ENCODE measurements at places on chromosomes 16 and 17.

DNA sequence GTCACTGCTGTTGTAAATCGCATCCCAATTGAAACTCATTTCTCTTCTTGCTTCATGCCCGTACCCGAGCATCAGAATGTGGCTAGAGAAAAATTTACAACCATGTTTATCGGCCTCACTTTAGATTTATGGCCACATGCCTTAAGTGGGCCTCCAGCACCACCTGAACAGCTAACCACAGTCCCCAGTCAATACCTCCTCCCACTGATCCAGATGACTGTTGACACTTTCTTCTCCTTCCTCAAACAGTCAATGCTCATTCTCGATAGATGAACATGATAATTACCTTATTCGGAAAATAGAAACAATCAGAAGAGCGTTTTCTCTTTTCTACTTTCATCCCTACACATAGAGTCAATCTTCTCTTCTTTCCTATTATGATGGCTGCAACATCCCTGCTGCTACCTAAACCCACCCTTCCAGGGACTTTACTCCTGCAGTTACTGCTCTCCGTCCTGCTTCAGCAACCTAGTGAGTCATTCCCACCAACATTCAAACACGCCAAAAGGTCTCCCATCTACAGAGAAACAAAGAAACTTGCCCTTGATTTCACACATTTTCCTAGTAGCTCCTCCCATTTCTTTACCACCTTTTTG, 416.3 kb upstream of the MAF start:
- no peak for DNase-seq

GRCh38 chr16:50259334-50260205, 6.8 kb upstream of the ADCY7 start:
- DNase-seq: no peak

GRCh38 chr17:72754513-72754912, 338.0 kb downstream of the SLC39A11 start:
- DNase-seq: no peak

- no peak for DNase-seq
These were observed 659.2 kb upstream of the SOX9 start for GRCh38 chr17:71461498-71462169.

DNA sequence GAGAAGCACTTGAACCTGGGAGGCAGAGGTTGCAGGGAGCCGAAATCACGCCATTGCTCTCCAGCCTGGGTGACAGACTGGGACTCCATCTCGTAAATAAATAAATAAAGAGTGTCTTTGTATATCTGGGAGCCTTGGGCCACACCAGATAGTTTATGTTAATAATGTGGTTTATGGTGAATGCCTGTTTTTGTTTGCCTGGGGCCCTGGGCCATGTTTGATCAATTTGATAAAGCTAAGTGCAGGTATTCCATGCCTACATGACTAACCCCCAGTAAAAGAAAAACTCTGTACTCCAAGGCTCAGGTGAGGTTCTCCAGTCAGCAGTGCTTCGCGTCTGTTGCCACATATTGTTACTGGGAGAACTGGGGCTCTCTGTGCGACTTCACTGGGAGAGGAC, 15.1 kb downstream of the SCIMP start:
- DNase-seq: no peak

DNA sequence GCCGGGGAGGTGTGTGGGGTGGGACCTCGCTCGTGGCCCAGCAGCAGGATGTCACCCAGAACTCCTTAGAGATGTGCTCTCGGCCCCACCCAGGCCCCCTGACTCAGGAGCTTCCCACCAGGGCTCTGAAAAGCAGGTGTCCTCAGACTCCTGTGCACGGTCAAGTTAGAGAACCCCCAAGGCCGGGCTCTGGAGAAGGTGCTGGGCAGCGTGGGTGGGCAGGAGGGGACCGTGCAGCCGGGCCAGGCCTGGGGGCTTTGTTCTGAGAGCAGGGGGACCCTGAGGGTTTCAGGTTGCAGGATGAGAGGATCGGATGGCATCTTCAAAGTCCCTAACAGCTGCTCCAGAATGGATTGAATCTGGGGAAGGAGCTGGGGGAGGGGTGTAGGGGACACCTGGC, 164.4 kb upstream of the CIBAR2 start:
- no peak for DNase-seq

GRCh38 chr17:49899191-49899485, 51.3 kb upstream of the TAC4 start:
- no peak for DNase-seq

DNA sequence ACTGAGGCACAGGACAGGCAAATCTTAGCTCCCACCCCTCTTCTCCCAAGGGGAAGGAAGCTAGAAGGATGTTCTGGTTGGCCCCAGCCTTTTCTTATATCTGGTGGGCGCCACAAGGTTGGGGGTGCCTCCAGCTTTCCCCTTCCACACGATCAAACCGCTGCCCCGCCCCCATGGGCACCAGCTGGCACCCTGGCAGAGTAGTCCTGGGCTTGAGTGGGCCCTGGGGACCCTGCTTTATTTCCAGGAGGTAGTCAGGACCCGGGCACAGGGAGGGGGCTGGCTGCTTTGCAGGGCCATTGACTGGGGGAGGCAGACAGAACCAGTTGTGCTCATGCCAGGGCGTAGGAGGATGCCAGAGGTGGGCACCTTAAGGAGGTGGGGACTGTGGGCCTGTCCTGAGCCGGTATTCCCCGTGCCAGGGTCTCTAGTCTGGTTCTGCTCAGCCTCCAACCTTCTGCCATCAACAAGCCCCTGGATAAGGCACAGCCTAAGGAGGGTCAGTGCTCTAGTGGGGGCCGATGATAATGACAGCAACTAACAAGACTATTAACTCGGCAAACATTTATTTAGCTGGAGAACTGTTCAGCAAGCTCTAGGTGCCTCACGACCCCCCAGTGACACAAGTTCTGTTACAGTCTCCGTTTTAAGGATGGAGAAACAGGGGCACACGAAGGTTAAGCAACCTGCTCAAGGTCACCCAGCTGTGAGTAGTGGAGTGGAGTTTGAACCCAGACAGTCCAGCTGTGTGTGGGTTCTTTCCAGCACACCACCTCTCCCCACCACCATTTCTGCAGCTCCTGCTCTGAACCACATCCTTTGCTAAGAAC, 7.6 kb upstream of the PPP1R1B start:
- DNase-seq: no peak

DNA sequence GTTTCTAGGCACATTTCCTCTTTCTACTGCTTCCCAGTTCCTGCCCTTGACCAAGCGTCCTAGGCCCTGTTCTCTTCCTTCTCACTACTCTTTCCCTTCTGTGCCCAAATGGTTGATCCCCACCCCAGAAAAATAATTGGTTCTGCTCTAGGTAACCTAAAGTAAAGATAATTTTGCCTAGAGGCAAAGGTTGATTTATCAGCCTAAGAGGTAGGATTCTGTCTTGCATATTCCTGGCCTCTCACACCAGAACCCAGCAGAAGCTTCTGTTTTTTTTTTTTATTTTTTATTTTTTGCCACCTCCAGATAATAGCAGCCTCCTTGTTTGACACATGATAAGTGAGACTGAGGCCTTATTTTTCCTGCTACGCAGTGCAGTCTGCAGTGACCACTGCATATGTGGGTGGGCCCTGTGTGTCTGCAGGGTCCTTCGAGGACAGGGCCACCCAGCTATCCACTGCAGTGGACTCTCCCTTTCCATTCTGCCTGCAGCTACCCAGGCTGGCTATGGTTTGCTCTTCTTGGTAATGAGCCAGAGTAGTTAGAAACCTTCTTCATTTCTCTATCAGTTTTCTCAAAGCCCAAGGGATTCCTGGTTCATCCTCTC, 701 bp downstream of the PIPOX start:
- no peak for DNase-seq

DNA sequence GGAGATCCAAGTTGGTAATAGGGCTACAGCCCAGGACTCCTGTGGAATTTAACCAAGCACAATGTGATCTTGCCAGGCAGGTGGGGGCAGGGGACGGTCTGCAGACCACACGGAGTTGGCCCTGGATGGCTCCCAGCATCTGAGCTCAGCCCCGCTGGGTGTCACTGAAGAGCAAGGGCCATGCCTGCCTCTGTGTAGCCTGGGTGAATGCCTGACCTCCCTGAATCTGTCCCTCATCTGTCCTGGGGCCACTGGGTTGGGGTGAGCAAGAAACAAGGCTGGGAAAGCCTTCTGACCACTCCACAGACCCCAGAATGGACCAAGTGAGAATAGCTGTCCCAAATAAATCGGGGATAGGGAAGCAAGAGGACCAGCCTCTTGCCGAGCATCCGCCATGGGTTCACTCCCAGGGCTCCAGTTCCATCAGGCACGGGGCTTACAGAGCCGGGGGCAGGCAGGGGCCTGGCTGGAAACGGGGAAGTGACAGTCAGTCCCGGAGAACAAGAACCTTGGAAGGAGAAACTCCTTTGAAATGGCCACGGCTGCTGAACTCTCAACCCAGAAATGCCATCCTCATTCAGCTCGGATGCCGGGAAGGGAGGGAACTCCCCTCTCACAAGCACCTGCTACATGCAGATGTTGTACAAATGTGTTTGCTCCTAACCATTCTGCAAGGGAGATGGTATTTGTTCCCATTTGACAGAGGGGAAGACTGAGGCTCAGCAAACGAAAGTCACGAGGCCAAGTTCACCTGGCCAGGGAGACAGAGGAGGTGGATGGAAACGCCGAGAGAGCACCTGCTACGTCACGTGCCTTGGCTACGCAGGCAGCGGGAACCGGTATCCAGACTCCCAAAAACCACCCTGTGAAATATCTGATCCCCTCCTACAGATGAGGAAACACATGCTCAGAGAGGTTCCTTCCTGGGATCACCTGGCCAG, 50.0 kb downstream of the RMI2 start:
- DNase-seq: no peak

- DNase-seq: peak; percentile 23
These were observed 59.6 kb downstream of the MAP2K6 start for GRCh38 chr17:69473841-69474831.

DNA sequence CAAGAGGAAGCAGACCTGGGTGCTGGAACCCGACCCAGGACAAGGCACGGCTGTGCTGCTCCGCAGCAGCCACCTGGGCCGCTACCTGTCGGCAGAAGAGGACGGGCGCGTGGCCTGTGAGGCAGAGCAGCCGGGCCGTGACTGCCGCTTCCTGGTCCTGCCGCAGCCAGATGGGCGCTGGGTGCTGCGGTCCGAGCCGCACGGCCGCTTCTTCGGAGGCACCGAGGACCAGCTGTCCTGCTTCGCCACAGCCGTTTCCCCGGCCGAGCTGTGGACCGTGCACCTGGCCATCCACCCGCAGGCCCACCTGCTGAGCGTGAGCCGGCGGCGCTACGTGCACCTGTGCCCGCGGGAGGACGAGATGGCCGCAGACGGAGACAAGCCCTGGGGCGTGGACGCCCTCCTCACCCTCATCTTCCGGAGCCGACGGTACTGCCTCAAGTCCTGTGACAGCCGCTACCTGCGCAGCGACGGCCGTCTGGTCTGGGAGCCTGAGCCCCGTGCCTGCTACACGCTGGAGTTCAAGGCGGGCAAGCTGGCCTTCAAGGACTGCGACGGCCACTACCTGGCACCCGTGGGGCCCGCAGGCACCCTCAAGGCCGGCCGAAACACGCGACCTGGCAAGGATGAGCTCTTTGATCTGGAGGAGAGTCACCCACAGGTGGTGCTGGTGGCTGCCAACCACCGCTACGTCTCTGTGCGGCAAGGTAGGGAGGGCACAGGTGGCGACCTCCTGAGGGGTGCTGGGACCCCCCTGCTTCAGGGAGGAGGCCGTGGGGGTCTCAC, 667 bp downstream of the FSCN2 start:
- DNase-seq: no peak

DNA sequence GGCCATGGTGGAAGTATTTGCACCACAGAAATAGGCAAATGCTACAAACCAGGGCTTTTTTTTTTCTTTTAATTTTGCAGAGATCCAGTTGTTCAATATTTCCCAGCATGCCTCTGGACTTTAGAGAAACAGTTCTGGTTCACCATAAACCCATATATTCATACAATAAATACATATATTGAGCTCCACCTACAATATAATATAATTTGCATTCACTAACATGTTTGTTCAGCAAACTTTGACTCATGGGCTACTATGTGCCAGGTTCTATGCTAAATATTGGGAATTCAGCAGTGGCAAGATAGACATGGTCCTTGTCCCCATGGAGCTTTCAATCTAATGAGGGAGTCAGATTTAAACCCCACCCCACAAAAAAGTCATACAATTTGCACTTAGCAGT, 3.2 kb downstream of the TMEM114 start:
- no peak for DNase-seq

DNA sequence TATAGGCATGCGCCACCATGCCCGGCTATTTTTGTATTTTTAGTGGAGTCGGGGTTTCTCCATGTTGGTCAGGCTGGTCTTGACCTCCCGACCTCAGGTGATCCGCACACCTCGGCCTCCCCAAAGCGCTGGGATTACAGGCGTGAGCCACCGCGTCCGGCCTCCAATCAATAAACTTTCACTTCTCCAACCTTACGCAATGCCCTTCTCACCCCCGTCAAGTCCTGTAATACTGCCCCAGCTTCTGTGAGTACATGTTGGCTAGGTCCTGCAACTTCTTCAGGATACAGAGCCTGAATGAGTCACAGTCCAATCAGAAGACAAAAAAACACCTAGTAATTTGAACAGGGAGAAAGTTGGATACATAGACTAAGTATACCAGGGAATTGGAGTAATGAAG, 47.1 kb upstream of the PHOSPHO1 start:
- no peak for DNase-seq

DNA sequence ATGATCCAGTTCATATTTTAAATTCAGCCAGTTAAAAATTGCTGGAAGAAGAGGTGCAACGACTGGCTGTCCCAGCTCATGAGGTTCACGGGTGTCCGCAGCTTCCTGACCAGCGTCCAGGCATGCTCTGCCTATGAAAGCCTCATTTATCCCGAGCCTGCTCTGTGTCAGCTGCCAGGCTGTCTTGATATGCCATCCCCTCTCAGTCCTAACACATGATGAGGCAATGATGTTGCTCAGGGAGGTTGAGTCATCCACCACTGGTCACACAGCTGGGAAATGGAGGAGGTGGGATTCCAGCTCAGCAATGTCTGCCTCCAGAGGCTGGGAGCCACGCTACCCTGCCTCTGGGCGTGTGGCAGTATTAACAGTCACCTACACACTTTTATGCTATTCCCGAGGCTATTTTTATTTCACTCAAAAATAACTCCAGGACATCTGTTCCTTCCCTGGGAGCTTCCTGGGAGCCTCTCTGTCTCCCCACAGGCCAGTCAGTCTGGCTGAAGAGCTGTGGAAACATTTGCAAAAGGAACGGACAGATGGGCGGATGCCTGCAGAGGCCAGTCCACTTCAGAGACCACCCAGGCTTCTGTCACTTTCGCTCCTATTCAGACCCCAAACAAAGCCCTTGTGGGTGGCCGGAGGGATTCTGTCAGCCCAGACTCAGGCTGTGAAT, 22.5 kb downstream of the RAB11FIP4 start:
- no peak for DNase-seq

DNA sequence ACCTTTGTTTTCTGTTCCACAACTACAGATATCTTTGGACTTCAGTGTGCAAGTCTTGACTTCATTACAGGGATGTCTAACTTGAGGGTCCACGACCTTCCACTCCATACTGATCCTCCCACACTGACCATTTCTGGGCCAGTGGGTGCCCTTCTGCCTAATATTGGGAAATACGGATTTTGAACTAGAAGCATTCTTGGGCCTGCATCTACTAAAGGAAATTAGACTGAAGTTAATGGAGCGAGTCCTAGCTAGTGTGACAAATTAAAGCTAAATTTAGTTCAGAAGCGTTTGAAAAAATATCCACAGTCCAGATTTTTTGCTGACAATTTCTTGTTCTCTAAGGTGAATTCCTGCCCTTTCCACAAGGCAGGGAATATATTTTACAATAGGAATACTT, 9.9 kb upstream of the TMIGD1 start:
- DNase-seq: no peak

- no peak for DNase-seq
These were observed 37.0 kb upstream of the PEMT start for GRCh38 chr17:17628388-17629008.

GRCh38 chr17:57945996-57946797, 9.0 kb downstream of the CUEDC1 start:
- no peak for DNase-seq

- no peak for DNase-seq
These were observed 631 bp downstream of the CDH3 start for GRCh38 chr16:68645494-68646388.

All from retinal pigment epithelial cell (primary cell).